Urinary bladder (tissue), 4 donors: ENCODE measurements at places on chromosomes 7 and 10. TPM values are rescaled to one million over a fixed set of nuclear protein-coding genes. Genes with fewer than 3 reads are reported as not detected.

DNA sequence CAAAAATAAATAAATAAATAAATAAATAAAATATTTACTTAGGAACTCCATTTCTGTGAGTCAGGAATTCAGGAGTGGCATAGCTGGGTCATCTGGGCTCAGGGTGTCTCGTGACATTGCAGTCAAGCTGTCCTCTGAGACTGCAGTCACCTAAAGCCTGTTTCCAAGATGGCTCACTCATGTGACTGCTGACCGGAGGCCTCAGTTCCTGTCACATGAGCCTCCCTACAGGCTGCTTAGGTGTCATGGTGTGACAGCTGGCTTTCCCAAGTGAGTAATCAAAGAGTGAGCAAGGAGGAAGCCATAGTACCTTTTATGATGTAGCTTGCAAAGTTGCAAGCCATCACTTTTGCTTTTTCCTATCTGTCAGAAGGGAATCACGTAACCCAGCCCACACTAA lies 128.6 kb upstream of the KCTD7 start:
- no peak for DNase-seq

DNA sequence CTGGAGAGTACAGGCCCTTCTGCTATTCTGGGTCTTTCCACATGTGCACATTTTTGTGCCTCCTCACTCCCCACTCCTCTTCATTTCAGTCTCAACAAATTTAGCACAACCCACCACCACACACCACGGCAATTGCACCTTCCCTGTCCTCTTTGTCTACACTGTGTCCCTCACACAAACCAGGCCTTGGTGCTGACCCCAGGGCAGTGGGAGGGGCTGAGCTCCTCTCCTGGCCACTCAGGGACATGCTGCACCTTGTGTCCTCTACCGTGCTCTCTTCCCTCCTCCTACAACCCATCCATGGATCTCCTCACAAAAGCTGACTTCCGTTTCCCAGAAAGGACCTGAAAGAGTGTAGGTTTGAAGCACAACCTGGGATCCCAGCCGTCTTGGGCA lies 90.9 kb upstream of the IKZF1 start:
- DNase-seq: no peak

DNA sequence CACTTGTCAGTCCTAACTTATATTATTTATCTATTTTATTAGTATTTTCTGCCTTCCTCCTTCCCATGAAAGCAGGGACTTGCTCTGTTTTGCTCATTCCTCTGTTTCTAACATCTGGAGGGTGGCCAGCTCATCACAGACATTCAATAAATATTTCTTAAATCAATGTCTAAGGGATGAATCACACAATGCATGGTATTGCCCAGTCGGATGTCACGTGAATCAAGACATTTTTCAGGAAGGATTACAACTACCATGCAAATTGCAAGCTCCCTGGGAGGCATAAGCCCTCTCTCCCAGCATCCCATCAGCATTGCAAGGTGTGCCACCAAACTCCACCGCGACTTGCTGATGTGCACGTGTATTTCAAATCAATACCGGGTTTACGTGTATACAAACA lies 146.6 kb upstream of the RNF32 start:
- DNase-seq: no peak

DNA sequence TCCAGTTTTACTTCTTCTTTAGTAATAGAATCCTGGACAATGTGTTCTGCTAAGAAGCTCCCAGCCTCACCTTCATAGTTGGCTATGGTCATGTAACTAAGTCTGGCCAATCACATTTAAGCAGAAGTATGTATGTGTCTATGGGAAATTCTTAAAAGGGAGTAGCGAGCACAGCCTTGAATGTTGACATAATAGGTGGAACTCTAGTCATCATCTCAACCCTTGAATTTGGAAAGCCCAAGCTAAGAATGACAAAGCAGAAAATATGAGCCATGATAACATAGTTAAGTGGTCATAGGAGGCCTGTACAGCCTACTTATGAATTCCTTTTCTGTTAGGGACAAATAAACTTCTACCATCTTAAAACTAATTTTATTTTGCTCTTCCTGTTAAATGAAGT lies 134.1 kb downstream of the MAGI2 start:
- DNase-seq: no peak

DNA sequence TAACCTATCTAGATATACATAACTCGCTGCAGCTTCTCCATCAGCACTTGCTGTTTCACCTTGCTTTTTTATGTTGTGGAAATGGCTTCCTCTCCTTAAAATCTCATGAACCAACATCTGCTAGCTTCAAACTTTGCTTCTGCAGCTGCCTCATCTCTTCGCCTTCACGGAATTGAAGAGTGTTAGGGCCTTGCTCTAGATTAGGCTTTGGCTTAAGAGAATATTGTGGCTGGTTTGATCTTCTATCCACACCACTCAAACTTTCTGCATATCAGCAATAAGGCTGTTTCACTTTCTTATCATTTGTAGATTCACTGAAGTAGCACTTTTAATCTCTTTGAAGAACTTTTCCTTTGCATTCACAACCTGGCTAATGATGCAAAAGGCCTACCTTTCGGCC lies 49.2 kb upstream of the AGR3 start:
- DNase-seq: no peak

GRCh38 chr7:105339404-105340323 lies 49.1 kb downstream of the SRPK2 start:
- DNase-seq: no peak

DNA sequence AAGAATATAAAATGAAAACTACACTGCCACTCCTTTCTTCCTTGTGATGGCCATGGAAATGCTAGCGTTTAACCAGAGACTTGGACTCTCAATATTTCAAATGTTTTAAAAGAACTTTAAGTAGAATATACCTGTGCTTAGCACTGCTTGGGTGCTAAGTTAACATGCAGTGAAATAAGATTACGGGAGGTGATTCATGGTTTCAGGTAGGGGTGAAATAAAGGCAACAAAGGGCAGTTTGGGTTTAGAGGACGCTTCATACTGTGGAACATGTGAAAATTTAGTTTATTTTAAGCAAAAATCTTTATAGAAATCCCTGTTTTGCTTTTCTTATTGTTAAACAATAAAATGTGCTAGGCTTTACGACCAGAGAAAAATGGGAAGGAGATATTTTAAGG lies 94.0 kb downstream of the PTPRZ1 start:
- no peak for DNase-seq

- DNase-seq: no peak
Measured at GRCh38 chr7:76151932-76152331, 49.8 kb upstream of the SRRM3 start.

The COL1A2 gene
- total RNA-seq: 11,897 TPM

The MOGAT3 gene
- total RNA-seq: not detected

The ERVW-1 gene
- total RNA-seq: not detected

The URGCP gene
- 24.1 TPM for total RNA-seq
